ENCODE measurements at places on chromosomes 5 and 9.

DNA sequence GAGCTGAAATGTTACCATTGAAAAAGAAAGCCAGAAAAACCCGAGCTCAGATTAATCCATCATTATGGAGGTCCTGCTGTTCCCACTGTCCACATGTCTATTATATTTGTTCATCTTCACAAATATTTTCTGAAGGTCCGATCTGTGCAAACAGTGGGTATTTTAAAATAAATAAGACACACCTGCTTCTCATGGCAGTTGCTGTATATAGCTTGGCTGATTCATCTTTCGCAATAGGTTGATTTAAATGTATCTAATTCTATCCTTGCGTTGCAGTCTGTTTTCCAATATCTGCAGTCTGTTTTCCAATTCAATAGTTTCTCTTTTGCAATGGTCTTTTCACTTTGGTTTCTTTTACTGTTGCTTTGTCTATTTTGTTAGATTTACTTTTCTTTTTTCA lies 87.4 kb upstream of the PCA3 start:
- DNase-seq, result no peak

DNA sequence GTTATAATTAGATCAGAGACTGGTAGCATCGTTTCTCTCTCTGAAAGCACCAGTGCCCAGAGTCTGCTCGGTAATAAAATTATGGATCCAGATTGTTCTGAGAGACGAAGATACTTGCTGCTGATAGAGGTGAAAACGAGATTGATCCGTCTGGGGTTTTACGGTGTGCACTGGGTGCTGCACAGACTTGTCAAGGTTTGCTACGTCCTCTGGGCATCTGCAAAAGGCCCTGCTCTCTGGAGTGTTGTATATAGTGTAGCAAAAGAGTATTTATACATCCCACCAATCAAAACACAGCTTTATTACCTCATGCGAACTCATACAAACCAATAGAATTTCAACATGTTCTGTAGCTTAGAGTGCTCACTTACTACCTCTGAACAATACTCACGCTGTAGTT lies 219.3 kb downstream of the PBX3 start:
- no peak for DNase-seq

DNA sequence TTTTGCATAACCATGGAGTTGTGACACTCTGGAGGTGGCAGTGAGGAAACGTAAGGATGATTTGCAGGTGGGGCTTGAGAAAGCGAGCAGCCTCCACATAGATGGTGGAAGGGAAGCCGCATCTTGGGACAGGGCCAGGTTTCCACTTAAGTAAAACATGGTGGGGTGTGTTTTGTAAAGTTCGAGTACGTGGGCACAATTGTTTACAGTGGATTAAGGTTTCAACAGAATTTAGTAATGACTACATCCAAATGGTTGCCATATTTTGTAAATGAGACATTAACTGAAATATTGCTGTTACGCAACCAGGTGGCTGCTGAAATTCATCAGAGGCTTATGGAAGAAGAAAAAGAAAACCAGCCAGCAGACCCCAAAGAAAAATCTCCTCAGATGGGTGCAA lies 85.4 kb upstream of the IL7R start:
- no peak for DNase-seq

- no peak for DNase-seq
These were observed 291.1 kb upstream of the TLE4 start for GRCh38 chr9:79280691-79281090.

GRCh38 chr9:703392-703791 lies 138.1 kb upstream of the DMRT1 start:
- no peak for DNase-seq

DNA sequence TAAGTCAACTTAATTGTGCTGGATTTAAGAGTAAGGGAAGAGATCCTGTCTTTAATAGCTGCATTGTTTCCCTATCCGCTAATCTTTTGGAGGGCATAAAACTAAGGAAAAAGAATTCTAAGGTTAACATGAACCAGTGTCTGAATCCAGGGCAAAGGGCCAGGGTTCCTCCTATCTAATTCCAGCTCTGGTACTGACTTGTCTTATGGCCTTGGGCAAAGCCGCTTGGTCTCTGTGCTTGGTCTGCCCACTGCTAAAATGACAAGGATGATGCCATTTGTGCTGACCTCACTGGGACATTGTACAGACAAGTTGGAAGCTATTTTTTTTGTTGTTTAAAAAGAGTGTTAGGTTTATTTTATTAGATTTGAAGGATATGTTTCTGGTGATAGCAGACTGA lies 334.7 kb upstream of the PIK3R1 start:
- DNase-seq, result no peak

DNA sequence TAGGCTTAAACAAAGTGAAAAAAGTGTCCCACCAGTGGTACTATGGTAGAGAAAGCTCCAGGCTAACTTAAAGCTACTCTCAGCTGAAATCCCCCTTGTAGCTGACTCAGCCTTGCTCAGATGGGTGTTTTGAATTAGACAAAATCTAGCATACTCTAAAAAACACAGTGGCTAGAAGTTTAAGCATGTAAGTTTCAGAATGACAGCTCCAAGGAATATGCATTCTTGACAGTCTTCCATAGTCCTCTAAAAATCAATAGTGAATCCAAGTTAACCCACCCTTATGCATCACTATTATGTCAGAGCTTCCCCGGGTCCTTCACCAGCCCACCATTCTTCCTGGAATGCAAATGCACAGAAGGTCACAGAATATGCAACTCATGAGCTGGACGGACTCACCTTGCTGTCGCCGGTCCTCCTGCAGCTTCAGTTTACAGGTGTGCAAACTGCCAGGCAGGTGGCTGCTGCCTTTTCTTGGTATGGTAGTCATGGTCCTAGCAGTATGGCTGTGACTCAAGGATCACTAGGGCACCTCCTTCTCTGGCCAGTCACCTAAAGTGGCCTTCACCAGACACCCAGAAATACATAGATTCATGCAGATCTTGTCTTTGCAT lies 668 bp downstream of the RANBP3L start:
- no peak for DNase-seq

DNA sequence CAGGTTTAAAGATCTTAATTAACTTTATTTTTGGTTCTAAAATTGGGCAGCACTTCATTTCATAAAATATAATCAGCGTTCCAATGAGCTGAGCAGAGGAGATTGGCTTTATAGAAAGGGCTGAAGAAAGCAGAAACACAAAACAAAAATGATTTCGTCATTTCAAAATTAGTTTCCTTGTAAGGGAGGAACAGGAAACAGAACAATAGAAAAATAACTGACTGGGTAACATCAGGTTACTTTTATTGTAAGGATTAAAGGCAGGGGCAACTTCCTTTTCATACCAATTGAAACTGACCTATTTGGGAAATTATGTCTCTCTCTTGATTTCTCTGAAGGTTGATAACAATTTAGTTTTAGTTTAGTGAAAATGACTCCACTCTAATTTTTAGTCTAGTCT lies 157.1 kb downstream of the ATP10B start:
- DNase-seq, result no peak

- DNase-seq, result no peak
These were observed 105.2 kb downstream of the RASEF start for GRCh38 chr9:82957529-82958379.

GRCh38 chr5:140808889-140809291 lies 2.0 kb downstream of the PCDHA4 start:
- DNase-seq, result no peak

DNA sequence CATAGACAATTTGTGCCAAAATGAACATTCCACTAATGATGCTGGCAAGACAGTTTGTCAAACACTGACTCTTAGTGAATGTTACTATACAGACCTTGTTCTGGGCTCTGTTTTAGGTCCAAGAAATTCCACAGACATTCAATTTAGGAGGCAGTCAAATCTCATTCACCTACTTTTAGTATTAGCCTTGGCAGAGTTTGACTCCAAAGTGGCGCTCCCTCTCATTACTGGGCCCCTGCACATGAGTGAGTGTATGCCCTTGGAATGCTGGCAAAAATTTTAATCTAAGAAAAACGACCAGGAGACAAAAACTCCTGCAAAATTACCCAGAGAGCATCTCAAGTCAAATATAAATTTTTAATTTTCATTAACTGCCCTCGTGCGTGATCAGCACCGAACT lies 94.9 kb upstream of the SLC27A6 start:
- no peak for DNase-seq

DNA sequence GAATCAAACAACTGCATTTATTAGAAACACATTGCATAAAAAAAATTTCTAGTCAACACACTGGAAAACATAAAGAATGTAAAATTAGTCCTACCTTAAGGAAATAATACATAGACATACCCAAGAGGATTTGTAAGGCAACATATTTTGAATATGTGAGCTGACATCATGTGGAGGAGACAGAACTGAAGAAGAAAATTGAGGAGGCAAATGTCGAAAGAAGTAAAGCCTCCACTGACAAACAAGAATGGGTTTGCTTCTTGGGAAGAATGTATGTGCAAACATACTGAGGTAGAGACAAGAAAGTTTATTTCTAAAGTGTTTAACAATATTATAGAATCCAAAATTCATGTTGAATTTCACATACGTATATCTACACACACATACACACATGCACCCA lies 363.0 kb upstream of the PDE4D start:
- DNase-seq, result no peak

DNA sequence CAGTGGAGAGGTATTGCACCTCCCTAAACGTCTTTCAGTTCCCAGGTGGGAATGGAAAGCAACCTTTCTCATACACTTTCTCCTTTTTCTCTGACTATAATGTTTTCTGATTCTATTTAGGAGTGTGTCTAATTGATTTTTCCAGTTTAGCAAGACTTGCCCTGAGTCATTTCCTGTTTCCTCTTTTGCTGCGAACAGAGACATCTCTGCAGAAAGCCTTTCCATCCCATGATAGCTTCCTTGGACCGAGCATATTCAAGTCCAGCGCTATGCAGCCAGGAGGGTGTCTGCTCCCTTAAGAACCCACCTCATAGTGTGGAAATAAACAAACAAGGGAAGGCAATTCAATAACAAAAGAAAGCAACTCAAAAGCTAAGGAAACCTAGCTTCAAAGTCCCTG lies 60.0 kb upstream of the CDH6 start:
- no peak for DNase-seq

- DNase-seq, result no peak
These were observed 12.6 kb upstream of the C5orf58 start for GRCh38 chr5:170220191-170220590.

- DNase-seq, result no peak
These were observed 31.0 kb upstream of the RNF38 start for GRCh38 chr9:36431078-36431477.

DNA sequence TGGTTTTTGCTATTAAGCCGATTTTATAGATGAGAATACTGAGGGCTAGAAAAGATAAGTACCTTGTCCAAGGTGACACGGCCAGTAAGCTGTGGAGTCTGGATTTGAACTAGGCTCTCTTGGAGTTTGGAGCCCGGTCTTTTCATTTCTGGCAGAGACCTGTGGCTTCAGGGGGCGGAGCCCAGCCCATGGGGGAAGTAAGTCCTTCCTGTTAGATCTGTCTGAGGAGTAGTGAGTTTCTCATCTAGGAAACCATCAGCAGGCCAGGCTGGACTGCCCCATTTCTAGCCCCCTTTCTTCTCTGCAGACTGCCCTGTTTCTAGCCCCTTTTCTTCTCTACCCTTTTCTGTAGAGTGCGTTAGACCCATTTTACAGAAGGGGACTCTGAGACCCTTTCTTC lies 521 bp upstream of the PTGS1 start:
- no peak for DNase-seq

DNA sequence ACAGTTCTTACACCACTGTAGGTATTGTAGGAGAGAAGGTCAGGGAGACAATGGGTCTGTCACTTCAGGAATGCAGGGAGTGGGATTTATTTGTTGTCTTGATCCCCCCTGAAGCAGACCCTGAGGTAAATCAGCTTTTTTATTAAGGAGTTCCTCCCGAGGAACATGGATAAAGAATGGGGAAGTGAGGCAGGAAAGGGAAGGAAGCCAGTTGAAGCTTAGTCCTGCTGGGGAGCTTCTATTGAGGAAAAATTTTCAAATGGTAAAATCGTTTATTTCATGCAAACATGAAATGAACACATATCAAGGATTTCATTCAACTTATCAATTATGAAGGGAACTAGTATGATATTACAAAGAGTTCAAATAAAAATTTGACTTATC lies 318.6 kb upstream of the PIK3R1 start:
- no peak for DNase-seq

DNA sequence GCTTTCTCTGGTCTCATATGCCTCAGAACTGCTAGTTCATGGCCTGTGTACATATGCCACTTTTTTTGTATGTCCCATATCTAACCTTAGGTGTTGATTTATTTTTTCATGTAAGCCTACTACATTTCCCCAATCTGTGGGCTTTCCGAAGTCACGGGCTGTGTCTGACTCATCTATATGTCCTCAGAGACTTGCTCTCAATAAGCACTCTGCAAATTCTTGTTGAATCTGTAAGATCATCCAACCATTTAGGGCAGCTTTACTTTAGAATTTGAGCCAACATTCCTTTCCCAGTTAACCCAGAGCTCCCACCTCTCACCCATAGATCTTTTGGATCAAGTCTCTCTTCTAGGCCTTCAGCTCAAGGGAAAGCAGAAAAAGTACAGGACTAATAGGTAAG lies 263.4 kb downstream of the SEC61B start:
- DNase-seq, result no peak

DNA sequence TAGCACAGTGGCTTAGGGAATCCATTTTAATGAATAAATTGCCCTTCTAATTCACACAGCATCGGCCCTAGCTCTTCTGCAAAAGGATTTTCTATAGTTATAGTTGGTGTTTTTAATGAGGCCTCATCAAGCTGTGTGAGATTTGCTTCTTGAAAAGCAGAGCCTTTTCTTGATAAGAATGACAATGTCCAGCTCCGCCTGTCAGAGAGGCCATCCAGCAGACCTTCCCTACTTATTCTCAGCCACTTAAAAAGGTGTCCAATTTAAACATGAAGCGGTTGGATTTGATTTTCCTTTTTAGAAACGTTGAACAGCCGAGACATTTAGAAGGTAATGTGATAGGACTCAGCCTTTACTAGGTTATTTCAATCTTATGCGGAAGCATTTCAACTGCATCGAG lies 134.4 kb downstream of the ZNF608 start:
- no peak for DNase-seq

DNA sequence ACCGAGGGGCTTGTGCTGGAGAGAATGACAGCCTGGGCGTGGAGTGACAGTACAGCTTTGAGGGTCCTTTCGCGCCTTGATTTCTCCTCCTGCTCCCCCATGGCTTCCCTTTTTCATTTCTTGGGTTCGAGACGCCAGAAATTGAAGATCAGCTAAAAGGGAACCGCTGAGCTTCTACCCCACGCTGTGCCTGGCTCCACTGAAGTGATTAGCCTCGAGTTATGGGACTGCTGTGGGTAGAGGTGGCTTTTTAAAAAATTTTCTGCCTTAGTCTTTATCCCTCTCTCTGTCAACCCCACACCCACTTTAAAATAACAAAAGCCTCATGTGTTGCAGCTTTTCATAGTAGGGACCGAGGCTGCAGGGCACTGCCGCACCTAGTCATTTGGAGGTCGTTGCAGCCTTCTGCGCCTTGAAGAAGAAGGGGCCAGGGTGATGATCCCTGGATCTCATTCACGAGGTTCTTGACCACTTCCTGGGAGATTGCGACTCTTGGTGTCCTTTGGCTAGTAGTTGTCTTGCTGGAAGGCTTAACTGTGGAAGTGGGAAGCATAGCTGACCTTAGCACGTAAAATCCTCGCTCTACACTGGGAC lies 603 bp downstream of the PPIP5K2 start:
- no peak for DNase-seq

GRCh38 chr5:74310997-74311930 lies 329.3 kb downstream of the ENC1 start:
- DNase-seq, result no peak

GRCh38 chr5:78746021-78746770 lies 97.6 kb upstream of the LHFPL2 start:
- DNase-seq, result no peak
